ENCODE measurements at places on chromosomes 1 and 21. TPM values are rescaled to one million over a fixed set of nuclear protein-coding genes. Genes with fewer than 3 reads are reported as not detected.

GRCh38 chr1:183048087-183049085 is 25.2 kb downstream of the LAMC1 start:
- no peak for DNase-seq

DNA sequence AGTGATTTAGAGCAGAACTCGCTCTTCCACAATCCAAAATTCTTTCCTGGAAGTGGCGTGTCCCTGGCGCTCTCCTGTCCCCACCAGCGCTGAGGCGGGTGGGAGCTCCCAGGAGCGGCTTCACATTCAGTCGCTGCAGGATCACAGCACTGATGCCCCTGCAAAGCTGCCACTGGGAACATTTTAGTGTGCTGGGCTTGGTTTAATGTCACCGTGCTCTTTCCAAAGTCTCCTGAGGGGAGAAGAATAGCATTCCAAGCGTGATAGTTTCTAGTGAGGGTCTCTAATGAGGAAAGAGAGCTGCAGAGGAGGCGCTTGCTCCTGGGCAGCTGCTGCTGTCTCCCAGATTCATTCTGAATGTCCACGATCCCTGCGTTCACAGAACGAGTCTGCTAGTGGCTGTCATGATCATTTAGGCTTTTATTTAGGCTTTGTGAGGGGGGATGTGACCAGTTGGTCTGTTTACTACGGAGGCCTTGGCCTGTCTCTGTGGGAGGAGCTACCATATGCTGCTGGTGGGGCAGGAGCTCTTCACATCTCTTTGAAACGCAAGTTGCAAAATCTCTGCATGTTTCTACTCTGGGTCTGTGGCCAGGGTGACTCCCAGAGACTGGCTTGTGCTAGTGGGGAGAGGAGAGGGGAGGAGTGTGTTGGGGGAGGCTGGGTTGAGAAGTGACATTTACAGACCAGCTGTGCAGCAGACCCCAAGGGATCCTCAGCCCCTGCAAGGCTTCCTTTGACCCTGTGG is 23.4 kb downstream of the OLFML3 start:
- DNase-seq = no peak

DNA sequence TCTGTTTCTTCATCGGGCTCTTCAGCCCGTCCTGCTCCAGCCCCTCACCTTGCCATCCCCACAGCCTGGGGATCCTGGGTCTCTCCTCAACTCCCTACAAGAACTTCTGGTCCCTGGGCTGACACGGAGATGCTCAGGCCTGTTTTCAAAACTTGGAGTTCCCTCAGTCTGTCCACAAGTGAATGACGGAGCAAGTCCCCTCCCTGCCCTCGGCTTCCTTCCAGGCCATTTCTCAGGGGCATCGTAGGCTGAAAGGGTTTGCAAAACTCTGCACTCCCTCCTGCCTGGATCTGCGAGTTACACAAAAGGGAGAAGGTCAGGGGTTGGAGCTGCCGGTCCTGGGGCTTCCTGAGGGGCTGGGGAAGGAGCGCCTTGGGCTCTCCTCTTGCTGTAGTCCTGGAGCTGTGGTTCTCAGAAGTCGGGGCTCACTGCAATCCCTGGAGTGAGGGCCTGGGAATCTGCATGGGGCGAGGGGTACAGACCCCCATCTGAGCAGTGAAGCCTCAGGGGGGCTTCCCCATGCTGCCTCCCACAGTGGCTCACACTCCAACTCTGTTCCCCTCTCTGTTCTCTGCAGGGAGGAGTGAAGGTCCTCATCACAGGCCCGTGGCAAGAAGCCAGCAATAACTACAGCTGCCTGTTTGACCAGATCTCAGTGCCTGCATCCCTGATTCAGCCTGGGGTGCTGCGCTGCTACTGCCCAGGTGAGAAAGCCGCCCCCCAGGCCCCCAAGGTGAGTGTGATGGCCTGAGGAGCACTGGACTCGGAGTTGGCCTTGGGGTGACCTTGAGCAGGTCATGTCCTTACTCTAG is 100.6 kb upstream of the VAMP3 start:
- peak; percentile 26 for DNase-seq

DNA sequence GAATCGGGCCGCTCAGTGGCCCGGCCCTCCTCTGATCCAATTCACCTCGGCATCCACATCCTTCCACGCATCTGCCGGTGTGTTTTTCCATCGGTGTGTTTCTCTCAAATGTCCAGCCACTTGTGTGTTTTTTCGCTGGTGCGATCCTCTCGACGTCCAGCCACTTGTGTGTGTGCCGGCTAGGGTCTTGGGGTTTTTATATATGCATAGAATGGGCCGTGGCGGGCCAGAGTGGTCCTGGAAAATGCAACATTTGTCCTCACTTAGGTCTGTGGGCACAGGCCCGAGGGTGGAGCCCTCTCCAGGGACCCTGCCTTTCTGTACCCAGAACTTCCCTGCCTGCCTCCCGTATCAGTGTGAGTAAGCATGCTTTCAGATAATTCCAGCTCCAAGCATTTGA is 1106.4 kb downstream of the AMY1C start:
- DNase-seq = no peak

GRCh38 chr1:1275836-1276235 is 2.2 kb upstream of the UBE2J2 start:
- DNase-seq = no peak

DNA sequence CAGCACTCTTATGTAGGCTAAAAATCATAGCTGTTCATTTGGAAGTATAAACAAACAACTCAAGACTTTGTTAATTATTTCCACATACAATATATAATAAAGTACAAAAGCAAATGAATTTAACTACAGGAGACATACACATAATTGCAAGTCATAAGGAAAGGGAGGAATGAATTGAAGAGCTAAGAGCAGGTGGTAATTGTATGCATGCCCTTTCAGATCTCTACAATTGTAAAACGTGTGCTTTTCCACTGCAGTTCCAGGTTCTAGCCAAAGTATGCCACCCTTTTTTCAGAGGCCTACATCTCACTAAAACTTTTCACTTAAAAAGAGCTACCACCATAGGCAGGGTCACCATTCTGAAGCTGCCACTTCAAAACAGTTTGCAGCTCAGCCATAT is 42.8 kb upstream of the HP1BP3 start:
- DNase-seq = no peak

- no peak for DNase-seq
These were observed 685 bp downstream of the CRTC2 start for GRCh38 chr1:153957744-153958110.

DNA sequence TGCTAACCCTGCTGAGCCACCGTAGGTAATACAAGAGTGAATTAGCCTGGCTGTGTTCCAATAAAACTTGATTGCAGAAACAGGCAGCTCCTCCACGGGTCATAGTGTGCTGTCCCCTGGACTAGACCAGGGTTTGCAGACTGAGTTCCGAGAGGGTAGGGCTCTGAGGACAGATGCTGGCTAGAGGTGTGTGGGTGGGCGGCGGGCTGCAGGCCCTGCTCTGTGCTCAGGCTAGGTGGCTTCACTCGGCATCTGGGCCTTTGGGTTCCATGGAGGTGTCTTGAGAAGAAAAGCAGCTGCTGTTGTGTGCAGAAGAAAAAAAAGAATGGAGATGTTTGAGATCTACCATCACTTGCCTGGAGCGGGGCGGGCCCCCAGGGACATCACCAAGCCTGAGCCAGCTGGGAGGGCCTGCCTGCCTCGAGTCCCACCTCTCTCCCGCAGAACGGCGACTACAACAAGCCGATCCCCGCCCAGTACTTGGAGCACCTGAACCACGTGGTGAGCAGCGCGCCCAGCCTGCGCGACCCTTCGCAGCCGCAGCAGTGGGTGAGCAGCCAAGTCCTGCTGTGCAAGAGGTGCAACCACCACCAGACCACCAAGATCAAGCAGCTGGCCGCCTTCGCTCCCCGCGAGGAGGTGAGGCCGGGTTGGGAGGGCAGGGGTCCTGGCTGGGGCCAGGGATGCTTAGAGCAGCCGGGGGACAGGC is 7.9 kb downstream of the TMEM201 start:
- DNase-seq = no peak

- no peak for DNase-seq
These were observed 89.0 kb upstream of the ACTL8 start for GRCh38 chr1:17665950-17666720.

- DNase-seq = no peak
These were observed 1.6 kb upstream of the LAMC1 start for GRCh38 chr1:183021405-183022201.

DNA sequence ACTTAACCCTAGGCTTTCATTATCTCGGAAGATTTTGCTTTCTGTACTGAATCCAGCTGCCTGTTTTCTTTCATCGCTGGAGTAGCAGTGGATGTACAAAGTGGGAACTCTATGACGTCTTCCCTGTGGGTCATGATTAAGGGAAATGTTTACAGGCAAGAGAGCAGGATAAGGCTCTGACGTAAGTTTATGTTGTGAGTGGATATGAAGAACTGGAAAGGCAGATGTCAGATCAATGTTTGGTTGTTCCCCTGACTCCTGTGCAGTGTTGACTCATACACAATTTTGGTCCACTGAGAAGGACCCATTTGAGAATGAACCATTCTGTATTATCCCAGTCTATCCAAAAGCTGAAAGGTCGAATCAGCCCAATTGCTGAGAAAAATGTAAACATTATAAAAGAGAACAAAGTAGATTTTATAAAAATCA is 292.4 kb downstream of the GRIK1 start:
- no peak for DNase-seq

Gene CELA3A
- 0.52 TPM for polyA plus RNA-seq

Gene SPATA21
- not detected for polyA plus RNA-seq

Gene SYCP1
- not detected for polyA plus RNA-seq

GRCh38 chr1:56065729-56066128 is 513.6 kb downstream of the PLPP3 start:
- no peak for DNase-seq

DNA sequence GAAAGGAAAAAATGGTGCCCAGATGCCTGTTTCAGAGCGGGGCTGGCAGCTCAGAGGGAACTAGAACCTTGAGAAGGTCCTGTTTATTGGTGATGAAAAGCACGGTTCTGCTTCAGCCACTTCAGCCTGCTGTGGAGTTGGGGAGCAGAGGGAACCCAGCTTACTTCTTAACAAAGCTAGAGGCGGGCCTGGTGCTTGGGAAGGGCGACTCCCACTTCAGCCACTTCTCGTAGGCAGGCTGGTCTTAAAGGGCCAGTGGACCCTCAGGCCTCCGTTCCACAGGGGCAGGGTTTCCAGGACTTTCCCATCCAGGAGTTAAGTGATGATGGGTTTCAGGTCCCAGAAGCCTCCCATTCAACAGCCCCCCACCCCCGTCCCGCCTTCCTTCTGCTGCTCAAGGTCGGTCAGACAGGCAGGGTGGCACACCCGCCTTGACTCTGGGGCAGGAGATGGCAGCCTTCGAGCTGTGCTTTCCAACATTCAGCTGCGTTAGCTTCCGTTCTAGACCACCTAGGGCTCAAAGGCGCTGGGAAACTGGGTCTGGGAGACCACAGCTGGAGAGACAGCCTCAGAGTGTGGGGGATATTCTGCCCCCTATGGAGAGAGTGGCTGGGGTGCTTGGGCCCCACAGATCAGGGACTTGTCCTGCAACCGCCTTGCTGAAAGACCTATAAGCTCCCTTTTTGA is 3.4 kb downstream of the RUNX3 start:
- DNase-seq = no peak

GRCh38 chr1:246843876-246844275 is 87.9 kb downstream of the AHCTF1 start:
- peak; percentile 24 for DNase-seq

GRCh38 chr1:98035602-98036002 is 114.8 kb upstream of the DPYD start:
- no peak for DNase-seq

DNA sequence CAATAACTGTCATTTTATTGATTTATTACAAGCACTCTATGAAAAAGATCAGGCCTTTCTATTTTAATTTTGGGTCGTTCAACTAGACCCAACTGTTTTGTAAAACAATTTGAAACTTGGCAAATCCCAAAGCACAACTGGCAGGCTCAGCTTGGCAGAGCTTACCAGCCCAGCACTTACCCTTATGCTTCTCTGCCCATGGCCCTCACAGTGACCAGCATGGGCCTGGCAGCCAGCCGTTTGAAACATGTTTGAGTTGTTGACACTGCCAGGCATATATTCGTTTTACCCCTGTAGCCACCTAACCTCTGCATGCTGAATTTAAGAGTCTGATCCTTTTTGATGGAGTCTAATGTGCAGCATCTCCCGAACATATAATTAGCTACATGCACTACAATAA is 796.7 kb upstream of the ADGRL2 start:
- DNase-seq = no peak

- no peak for DNase-seq
These were observed 14.1 kb downstream of the DISP1 start for GRCh38 chr1:222828939-222829338.

- no peak for DNase-seq
These were observed 678 bp downstream of the TTC39A start for GRCh38 chr1:51329443-51330325.

Gene SLC30A10
- 0.22 TPM for polyA plus RNA-seq

- no peak for DNase-seq
These were observed 178.0 kb upstream of the IVNS1ABP start for GRCh38 chr1:185495007-185495406.

GRCh38 chr1:3664700-3665375 is 12.5 kb downstream of the TP73 start:
- DNase-seq = no peak

DNA sequence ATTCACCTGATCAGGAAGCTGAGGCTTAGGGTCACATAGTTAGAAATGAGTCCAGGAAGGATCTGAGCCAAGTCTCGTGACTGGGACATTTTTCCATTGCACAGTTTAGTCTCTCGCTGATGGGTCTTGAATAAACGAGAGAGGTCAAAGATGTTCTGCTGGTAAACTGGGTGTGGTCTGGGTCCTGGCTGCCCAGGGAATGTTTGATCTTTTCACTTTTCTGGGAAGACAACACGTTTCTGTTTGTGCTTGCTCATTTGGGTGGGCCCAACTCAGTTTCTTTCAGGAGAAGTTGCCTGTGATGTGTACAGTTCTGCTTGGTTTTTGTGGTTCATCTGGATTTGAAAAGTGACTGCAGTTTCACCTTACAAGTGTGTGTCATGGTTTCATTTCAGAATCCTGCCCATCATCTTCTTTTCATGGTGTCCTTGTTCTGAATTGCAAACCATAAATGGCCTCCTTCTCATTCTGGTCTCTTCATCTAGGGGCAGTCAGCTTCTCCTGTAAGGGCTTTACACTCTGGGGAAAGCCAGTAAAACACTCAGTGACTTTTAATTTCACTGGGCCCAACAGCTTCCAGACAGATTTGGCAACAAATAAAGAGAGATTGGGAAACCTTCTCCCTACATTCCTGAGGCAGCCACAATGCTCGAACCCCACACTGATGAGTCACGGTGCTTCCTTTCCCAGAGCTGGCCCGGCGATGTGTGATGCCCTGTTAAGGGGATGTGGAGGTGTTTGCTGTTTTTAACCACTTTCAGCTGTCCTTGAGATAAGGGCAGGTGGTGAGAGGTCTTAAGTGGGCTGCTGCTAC is 7.2 kb upstream of the TACSTD2 start:
- DNase-seq = peak; percentile 4

Gene LMO4
- 46.6 TPM for polyA plus RNA-seq

Gene ZNF436
- 38.0 TPM for polyA plus RNA-seq

Gene LORICRIN
- not detected for polyA plus RNA-seq

Measured in forelimb muscle (tissue), 1 donor.